ENCODE measurements at places on chromosomes 16 and 17.
A peak's percentile ranks its signal among the peaks of the same experiment; 100 is the strongest.

GRCh38 chr17:43579566-43580140 is 33.5 kb upstream of the ETV4 start:
- peak; percentile 65 for DNase-seq

- no peak for DNase-seq
These were observed 10.2 kb downstream of the GABARAPL2 start for GRCh38 chr16:75576384-75576811.

DNA sequence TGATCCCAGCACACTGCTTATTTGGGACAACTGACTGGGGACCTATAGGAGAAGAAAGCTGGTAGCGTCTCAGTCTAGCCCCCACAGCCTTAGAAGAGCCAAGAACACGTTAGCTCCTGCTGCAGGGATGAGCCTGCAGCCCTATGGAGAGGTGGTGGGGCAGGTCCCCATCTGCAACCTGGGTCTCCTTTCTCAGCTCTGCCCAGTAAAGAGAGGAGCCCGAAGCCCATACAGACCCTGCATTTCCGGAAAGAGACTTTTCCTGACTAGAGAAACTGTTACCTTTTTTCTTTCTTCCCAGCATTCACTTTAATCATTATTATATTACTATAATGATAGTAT is 788 bp downstream of the METTL22 start:
- DNase-seq, result no peak

GRCh38 chr17:17855976-17856375 is 19.2 kb upstream of the SREBF1 start:
- DNase-seq, result no peak

DNA sequence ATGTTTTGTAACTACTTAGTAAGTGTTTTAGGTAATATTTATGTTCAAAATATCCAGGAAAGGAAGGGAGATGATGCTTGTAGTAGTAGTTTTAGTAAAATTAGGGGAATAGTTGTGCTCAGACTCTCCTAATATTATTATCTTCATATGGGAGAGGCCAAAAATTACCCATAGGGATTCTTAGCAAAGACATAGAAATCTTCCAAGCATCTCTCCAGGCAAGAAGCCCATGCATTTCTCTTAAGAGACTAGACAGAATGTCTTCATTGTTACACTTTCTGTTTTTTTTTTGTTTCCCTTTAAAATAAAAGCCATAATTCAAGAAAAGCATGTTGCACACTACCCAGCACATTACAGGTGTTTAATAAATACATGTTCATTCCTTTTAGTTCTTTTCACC is 180.6 kb downstream of the CYB561 start:
- DNase-seq, result no peak

- no peak for DNase-seq
These were observed 17.5 kb downstream of the ATP2A3 start for GRCh38 chr17:3946711-3947235.

GRCh38 chr17:29566473-29567303 is at the start of gene ABHD15:
Gene ABHD15, minus strand, starts transcription at chr17:29567037. Its CDS starts 71 bp downstream, at chr17:29566966.
- peak; percentile 62 for DNase-seq

GRCh38 chr16:81782236-81782635 is 3.1 kb downstream of the PLCG2 start:
- no peak for DNase-seq

GRCh38 chr16:56667581-56668571 is at the start of gene MT1G:
Gene MT1G, minus strand, starts transcription at chr16:56668065. Its CDS starts 72 bp downstream, at chr16:56667993.
- DNase-seq, result peak; percentile 12

DNA sequence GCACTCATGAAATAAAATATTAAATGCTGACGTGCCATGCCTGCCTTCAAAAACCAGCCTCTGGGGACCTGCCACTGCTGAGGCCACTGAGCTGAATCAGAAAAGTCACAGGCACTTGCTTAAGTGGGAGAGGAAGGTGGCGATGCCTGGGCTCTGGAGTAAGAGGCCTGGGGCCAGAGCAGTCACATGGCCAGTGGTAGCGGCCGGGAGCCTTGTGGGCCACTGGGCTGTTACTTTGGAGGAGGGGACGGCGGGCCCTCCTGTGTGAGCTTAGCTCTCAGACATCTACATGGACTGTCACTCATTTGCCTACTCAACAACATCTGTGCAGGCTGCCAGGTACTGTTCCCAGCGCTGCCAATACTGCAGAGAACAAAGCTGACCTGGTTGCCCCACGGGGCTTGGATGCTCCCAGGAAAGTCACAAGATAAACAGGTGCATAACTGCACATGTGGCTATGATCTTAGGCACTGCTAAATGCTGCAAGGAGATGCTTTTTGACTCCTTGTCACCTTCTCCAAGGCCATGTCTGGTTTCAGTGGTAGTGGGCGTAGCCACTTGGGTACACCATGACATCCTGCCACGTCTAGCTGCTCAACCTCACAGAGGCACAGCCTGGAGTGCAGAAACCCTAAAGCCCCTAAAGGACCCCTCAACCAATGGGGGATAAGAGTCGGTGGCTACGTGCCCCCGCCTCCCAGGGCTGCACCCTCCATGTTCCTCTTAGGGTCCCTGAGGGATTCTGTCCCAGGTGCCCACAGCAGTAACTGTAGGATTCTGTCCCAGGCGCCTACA is 11.6 kb downstream of the COTL1 start:
- DNase-seq, result no peak

- no peak for DNase-seq
These were observed 193.2 kb downstream of the RAB11FIP4 start for GRCh38 chr17:31584438-31585279.

GRCh38 chr17:21235921-21236320 is 17.3 kb downstream of the NATD1 start:
- no peak for DNase-seq

DNA sequence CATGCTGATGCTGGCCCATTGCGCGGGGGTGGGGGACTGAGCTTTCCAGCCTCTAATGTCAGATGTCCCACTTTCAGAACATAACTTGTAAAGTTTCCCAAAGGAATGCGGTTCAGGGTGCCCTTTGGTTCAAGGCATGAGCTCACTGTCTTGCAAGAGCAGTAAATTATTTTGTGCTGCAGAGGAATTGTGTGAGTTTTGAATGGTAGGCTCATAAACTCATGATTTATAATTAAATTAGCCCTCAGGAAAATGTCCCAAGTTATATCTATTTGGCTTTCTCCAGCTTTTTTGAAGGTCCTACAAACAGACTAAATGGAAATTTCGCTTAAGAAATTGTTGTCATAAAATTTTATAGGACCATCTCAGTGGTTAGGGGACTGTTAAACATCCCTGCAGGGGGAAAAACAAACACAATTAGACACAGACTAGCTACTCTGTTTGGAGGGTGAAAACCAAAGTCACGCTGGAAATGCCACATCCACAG is 321.8 kb downstream of the HS3ST3B1 start:
- no peak for DNase-seq

GRCh38 chr17:15782866-15783265 is 50.8 kb downstream of the TBC1D26 start:
- DNase-seq, result peak; percentile 51

GRCh38 chr17:70987867-70988340 is 818.6 kb downstream of the KCNJ2 start:
- no peak for DNase-seq

- no peak for DNase-seq
These were observed 34.8 kb downstream of the CBFA2T3 start for GRCh38 chr16:88941913-88942909.

GRCh38 chr16:83470416-83470815 is 337.4 kb upstream of the HSBP1 start:
- peak; percentile 15 for DNase-seq

GRCh38 chr17:81339191-81339533 is 44.1 kb upstream of the SLC38A10 start:
- no peak for DNase-seq

- DNase-seq, result no peak
These were observed 183.9 kb downstream of the PARN start for GRCh38 chr16:14445937-14446715.

GRCh38 chr16:78446486-78446885 is 347.0 kb downstream of the WWOX start:
- DNase-seq, result no peak

DNA sequence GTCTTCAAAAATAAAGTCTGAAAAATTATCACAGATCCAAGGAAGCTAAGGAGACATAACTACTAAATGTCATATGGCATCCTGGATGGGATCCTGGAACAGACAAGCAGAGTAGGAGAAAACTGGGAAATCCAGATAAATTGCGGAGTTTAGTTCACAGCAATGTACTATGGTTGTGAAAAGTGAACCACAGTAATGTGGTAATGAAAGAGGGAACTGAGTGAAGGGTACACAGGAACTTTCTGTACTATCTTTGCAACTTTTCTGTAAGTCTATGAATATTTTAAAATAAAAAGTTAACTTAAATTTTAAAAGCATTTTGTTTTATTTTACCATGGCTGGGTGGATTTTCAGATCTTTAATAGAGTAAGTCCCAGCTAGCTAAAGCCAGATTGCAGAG is 16.3 kb downstream of the SLFN12L start:
- no peak for DNase-seq

GRCh38 chr17:38603786-38604478 is 1.8 kb downstream of the SRCIN1 start:
- no peak for DNase-seq

- DNase-seq, result no peak
These were observed 18.1 kb downstream of the PPL start for GRCh38 chr16:4918781-4919251.

DNA sequence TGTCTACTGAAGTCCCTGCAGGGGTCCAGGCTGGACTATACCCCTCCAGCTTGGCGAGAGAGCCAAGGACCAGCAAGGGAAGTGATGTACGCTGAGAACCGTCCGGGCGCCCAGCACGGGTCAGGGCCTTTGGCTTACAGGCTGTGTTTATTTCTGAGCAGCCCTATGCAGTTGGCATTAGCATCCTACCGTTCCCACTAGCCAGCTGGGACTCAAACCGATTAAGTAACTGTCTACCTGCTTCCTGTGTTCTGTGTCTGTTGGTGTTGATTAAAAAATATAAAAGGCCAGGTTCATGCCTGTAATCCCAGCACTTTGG is 73.8 kb downstream of the CMIP start:
- no peak for DNase-seq

- no peak for DNase-seq
These were observed 3.5 kb downstream of the G6PC1 start for GRCh38 chr17:42904110-42904469.

GRCh38 chr17:31171701-31172100 is 76.9 kb downstream of the NF1 start:
- no peak for DNase-seq

- DNase-seq, result no peak
These were observed 8.2 kb downstream of the ADCY7 start for GRCh38 chr16:50274326-50275097.

DNA sequence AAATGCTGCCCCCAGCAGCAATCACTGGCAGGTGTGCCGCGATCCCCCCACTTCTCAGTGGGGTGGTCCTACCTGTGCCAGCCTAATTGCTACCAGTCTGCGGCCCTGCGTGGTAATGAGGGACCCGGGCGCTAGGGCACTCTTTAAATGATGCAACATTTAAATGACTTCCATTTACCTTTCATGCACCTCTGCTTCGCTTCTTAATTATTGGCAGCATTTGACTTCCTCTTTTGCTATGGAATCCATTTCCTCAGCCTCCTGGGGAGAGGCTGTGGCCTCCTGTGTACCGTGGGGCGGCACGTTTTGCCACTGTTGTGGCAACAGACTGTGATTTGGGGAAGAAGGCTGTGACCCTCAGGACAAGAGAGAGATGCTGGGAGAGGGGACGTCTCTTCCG is 86.1 kb downstream of the RPA1 start:
- no peak for DNase-seq

GRCh38 chr16:72159386-72159785 is 12.6 kb downstream of the PMFBP1 start:
- no peak for DNase-seq

GRCh38 chr17:70388326-70388725 is 219.0 kb downstream of the KCNJ2 start:
- no peak for DNase-seq

GRCh38 chr16:19875900-19876299 is 8.7 kb downstream of the GPRC5B start:
- no peak for DNase-seq

DNA sequence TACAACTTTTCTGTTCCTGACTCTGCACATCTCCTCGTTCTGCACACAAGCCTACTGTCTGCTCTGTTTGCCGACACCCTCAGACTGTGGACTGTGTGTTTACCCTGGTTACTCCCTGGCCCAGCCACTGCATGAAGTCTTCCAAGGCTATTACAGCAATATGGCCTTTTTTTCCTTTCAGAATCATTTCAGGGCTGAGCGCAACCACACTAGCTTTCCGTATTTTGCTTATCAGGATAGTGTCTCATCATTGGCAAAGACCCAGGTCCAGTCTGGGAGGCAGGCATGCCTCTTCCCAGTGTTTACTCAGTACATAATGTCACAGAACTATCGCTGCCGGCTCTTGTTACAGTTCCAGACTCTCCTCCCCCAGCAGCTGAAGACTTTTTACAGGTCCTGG is 10.1 kb downstream of the DNAH9 start:
- no peak for DNase-seq

- no peak for DNase-seq
These were observed 75.7 kb downstream of the FBXL20 start for GRCh38 chr17:39325528-39326240.

- DNase-seq, result no peak
These were observed 157.6 kb downstream of the CPPED1 start for GRCh38 chr16:12646098-12646489.

DNA sequence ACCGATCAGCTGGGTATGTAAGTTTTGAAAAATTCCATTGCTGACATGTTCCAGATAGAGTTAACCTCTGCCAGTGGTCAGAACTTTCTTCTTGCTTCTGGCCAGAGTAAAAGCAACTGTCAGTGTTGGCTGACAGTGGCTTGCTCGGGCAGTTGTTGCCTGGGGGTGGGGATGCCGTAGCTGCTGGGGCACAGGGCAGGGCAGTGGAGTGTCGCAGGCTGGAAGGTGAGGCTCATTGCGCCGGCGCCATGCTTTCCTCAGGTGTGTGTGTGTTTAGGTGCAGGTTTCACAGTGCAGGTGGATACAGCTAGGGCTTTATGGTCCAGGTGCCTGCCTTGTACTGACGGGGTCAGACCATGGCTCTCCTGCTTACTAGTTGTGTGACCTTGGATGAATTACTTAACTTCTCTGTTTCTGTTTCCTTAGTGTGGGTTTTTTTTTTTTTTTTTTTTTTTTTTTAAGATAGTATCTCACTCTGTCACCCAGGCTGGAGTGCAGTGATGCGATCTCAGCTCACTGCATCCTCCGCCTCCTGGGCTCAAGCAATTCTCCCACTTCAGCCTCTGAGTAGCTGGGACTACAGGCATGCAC is 156.4 kb downstream of the SNX29 start:
- DNase-seq, result no peak

DNA sequence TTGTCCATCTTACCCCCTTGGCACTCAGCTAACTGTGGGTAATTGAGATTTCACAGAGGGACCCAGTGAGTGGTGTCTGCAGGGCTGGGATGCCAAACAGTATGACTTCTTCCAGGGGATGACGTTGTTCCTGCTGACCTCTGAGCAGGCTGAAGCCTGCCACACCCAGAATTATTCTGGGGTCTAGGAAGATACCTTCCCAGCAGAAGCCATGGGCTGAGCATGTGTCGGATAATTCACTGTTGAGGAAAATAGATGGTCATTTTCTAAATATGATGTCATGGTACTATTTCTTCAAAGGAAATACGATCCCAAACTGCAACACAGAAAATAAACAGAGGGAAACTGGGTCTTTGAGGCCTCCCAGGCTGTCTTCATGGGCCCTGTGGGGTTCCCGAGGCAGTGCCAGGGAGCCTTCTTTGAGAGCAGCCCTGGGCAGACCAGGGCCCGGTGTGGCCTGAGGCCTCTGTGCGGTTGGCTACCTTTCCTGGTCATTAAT is 17.4 kb downstream of the WNT9B start:
- peak; percentile 44 for DNase-seq

GRCh38 chr17:43918026-43918389 is 10.7 kb upstream of the MPP2 start:
- DNase-seq, result no peak

- DNase-seq, result no peak
These were observed 102.6 kb downstream of the SDR42E1 start for GRCh38 chr16:81908466-81909262.

- peak; percentile 95 for DNase-seq
These were observed 28.0 kb upstream of the MAF start for GRCh38 chr16:79628501-79628975.
